ENCODE measurements at places on chromosomes 13 and 19. TPM values are rescaled to one million over a fixed set of nuclear protein-coding genes. Genes with fewer than 3 reads are reported as not detected.

Gene SIGLEC5
- polyA plus RNA-seq, result 0.42 TPM

DNA sequence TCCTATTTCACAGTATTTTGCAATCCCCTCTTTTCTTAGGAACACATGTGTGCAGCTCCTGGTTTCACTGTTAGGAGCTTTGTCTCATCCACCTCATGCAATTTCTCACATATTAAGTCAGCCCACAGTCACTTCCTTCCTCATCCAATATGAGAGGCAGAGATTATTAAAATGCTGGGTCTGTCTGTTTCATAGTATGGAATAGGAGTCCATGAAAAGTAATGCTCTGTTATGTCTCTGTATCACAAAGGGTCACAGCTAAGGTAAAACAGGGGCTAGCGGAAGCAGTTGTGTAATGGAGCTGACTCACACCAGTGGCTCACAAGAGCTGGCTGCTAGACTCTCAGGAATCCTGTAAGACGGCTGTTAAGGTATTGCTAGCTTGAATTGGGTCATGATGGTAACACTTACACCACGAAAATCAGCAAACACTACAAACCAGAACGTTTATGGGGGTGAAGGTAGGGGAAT lies 216.5 kb downstream of the EFNB2 start:
- peaks cover 6% of the 10 kb centered on the region for H3K27me3 ChIP-seq
- no peaks in the 10 kb centered on the region for H3K4me1 ChIP-seq
- no peak for DNase-seq
- no peak overlapping the region for H3K27ac ChIP-seq
- no peak overlapping the region for H3K4me3 ChIP-seq

Gene TRPC4
- polyA plus RNA-seq, result 0.04 TPM

DNA sequence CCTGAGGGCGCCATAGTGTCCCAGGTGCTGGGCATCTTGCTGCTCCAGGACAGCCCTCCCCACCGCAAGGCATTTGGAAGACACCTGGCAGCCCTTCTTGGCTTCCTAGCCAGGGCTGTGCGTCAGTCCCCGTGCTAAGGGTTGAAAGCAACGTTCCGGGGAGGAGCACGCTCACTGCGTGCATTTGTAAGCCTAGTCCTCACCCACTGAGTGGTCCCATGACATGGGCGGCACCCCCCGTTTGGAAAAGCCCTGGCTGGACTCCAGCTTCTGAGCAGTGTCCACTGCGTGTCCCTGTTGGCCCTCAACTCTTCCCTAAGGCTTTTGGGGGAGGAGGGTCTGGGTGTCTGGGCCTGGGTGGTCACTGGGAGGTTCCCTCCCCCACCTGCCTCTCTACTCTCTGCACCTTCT lies 76.3 kb upstream of the GPR183 start:
- no peaks in the 10 kb centered on the region for H3K4me1 ChIP-seq
- H3K27me3 ChIP-seq, result no peaks in the 10 kb centered on the region
- H3K27ac ChIP-seq, result no peak overlapping the region
- DNase-seq, result peak; percentile 20
- H3K4me3 ChIP-seq, result no peak overlapping the region

DNA sequence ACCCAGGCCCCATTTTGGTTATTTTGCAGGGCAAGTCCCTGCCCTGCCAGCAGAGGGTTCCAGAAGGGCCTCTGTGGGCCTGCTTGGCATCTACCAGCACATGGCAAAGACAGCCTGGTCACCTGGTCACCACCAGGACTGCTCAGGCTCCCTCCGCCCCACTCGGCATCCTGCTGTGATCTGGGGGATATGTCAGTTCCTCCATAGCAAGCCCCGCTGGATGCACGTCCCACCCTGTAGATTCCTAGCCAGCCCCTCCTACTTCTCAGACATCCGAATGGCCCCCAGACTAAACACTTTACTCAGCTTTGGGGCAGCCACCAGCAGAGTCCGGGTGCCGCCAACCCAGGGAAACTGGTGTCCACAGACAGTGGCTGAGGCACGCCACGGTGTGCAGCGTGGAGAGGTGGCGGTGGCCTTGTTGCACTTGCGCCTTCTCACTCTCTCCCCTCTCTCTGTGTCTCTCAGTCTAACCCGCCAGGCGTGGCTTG lies 31.8 kb upstream of the USE1 start:
- H3K27me3 ChIP-seq, result no peaks in the 10 kb centered on the region
- no peak overlapping the region for H3K4me3 ChIP-seq
- DNase-seq, result no peak
- H3K4me1 ChIP-seq, result no peaks in the 10 kb centered on the region
- no peak overlapping the region for H3K27ac ChIP-seq
- H3K36me3 ChIP-seq, result peaks cover 35% of the 10 kb centered on the region
